ENCODE measurements at places on chromosomes 7 and 10. TPM values are rescaled to one million over a fixed set of nuclear protein-coding genes. Genes with fewer than 3 reads are reported as not detected.

The NEUROG3 gene
- total RNA-seq = 0.14 TPM

The CALHM3 gene
- 0.23 TPM for total RNA-seq

The RPEL1 gene
- total RNA-seq = 0.08 TPM

The KAZALD1 gene
- total RNA-seq = 22.5 TPM
